ENCODE measurements at places on chromosomes 1 and 21.

- no peak for DNase-seq
Observed at GRCh38 chr1:54243022-54243421, 43.1 kb downstream of the MRPL37 start.

- DNase-seq, result peak; percentile 17
Observed at GRCh38 chr1:46488343-46489168, 1.1 kb upstream of the DMBX1 start.

DNA sequence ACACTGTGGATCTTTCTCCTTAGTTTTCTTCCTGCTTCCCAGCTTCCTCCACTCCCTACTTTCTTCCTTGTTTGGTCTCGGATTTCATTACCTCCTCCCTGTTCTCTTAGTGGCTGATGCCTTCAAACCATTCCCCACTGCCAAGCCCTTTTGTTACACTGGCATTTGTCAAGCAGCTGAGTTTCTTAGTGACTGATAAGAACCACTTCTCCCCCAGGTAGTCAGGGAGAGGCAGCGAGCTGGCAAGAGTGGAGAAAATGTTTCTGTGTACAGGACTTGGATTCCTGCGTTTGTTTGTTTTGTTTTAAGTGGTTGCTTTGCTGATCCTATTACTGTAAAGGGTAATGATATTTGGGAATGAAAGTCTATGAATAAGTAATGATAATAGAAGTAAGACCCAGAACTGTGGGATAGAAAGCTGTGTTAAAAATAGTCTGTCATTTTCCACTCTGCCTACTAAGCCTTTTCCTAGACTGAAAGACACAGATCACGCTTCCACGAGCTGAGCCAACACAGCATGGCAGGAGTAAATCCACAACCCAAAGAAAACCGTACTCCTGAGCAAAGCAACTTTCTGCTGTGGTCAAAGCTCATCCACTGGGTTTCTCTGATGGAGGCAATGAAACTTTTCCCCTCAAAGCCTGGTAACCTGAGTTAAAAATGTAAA lies 10.1 kb upstream of the SERTAD4 start:
- DNase-seq, result no peak

GRCh38 chr1:62732331-62732730 lies 44.1 kb upstream of the DOCK7 start:
- no peak for DNase-seq

GRCh38 chr1:105337420-105337819 lies 1587.7 kb downstream of the AMY1C start:
- no peak for DNase-seq

- DNase-seq, result no peak
Observed at GRCh38 chr21:16239659-16240265, 510.0 kb downstream of the USP25 start.

DNA sequence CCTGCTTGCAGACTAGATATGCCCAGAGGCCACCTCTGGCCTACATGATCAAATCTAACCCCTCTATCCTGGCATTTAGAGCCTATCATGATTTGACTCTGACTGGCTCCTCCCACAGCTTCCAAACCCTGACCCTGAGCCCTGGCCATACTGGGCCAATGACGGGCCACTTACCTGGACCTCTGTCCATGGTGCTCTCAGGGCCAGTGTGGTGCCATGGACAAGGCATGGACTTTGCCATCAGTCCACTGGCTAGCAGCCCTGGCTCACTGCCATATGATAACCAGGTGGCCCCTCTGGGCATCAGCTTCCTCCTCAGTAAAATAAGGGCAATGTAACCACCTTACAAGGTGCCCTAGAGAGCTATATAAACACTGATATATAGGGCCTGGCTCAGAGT lies 713.4 kb downstream of the PTPRU start:
- no peak for DNase-seq

DNA sequence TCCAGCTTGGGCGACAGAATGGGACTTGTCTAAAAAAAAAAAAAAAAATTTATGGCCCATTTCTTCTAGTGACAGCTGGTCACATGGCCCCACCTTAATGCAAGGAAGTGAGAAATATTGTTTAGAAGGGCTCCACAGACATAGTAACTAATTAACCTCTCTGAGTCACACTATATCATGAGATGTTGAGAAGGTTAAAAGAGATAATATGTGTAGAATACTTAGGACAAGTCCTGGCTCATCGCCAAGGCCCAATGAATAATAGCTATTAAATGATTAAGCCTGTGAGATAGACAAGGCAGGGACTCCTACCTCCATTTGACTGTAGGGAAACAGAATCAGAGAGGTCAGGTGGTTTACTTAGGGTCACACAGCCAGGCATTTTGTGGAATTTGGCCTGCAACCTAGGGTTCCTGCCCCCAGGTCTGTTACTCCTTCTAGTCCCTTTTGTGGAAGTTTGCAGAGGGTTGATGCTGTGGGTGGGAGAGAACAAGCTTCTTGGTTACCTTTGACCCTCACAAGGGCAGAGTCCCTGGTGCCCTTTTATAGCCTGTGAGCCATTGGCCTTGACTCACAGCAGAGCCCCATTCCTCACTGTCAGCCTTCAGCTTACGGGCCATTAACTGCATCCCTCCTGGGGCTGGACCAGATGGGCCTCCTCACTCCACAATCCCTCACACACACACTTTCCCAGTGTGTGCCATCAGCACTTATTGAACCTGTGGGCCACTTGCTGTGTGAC lies 48.5 kb downstream of the OPRD1 start:
- DNase-seq, result no peak

DNA sequence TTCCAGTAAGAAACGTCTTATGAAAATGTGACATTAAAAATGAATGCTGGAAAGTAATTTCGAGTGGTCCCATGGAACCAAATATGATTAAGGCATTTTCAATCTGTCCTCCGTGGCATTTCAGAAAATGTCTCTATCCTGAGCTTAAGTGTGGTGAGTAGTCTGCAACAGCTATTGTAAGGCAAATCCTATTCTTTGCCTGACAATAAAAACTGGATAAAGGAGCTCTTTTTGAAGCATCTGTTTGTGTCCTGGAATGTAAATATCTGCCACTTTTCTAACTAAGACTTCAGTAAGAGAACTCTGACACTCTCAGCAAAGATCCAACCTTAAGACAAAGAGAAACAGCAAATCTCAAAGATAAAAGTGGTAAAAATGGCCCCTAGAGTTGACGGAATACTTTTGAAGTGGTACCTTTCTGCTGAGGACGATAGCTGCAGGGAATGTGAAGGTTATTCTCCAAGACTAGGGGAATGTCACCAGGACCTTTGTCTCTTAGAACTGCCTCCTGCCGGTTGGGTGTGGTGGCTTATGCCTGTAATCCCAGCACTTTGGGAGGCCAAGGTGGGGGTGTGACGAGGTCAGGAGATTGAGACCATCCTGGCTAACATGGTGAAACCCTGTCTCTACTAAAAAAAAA lies 486.7 kb upstream of the ZP4 start:
- no peak for DNase-seq

- DNase-seq, result no peak
Observed at GRCh38 chr1:112257043-112257835, 138.8 kb upstream of the CTTNBP2NL start.

GRCh38 chr1:178374016-178374415 lies 122.7 kb downstream of the CLEC20A start:
- DNase-seq, result no peak

GRCh38 chr1:19250629-19251304 lies 557 bp downstream of the EMC1 start:
- DNase-seq, result no peak

- DNase-seq, result peak; percentile 55
Observed at GRCh38 chr21:39314143-39315027, 953 bp upstream of the BRWD1 start.

DNA sequence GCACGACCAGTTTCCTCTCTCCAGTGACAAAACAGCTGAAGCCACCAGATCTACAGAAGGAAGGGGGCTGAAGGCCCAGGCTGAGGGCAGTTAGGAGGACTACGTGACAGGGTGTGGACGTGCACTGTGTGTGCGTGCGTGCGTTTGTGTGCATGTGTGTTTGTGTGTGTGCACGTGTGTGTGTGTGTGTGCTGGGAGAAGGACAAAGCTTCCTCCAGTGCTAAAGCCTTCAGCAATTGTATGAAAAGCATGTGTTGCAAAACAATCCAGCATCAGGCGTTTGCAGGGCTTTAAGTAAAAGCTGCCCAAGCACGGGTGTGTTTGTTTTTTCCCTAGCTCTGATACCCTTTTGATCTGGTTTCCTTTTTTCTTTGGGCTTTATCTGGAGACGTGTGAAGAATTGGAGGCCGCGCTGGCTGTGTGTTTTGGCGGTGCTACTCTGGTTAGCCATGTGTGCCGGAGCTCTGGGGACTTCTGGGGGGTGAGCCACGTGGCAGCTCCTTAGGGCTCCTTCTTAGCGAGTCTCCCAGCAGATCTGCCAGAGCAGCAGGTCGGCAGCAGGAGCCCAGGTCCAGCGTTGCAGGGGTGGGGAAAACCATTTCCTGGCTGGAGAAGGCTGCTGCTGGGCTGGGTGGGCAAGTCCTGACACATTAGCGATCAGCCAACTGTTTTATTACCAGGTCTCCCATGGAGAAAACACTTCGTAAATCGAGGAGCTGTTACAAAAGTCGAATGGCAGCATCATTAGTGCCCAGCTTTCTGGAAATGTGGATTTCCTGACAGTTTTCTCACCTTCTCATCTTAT lies 73.4 kb downstream of the UCK2 start:
- DNase-seq, result no peak

DNA sequence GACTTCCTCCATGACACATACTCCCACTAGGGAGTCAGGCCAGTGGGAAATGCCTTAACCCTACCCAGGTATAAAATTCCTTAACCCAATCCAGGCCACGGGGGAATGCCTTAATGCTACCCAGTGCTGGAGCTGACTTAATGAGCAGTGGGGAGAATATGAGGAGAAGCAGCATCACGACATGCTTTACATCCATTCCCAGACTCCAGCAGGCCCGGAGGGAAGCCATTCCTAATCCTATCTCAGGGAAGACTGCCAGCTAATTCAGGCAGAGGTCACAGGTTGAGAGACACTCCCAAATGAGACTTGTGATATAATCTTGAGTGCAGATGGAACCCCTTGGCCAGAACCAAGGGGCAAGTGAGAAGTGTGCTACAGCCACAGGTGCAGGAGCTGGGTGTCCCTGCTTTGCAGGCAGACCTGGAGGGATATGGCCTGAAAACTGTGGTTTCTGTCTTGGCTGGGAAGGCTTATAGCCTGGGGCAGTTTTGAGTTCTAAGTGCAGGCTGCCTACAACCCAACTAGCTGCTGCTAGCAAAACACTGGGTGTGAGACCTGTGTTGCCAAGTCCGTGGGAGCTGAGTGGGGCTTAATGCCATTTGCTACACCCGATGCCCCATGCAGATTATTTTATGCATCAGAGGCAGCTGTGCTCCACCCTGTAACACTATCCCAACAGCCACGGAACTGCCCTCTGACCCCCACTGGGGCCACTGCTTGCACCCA lies 45.1 kb upstream of the GUCA2A start:
- DNase-seq, result no peak

- no peak for DNase-seq
Observed at GRCh38 chr1:235324296-235324695, 3.7 kb downstream of the ARID4B start.

GRCh38 chr1:185670187-185670627 lies 64.0 kb upstream of the HMCN1 start:
- DNase-seq, result no peak

DNA sequence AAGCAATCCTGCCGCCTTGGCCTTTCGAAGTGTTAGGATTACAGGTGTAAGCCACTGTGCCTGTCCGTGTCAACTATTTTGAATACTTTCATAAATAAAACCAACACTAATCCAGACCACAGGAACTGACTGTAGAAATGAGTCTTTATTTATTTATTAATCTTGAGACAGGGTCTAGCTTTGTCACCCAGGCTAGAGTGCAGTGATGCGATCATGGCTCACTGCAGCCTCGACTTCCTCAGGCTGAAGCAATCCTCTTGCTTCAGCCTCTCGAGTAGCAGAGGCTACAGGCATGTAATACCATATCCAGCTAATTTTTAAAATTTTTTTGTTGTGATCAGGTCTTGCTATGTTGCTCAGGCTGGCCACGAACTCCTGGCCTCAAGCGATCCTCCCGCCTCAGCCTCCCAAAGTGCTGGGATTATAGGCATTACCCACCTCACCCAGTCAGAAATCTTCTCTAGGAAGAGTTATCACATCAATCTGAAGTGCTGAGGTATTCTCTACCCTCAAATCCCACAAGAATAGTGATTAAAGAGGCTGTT lies 21.7 kb upstream of the CPLANE2 start:
- DNase-seq, result no peak

DNA sequence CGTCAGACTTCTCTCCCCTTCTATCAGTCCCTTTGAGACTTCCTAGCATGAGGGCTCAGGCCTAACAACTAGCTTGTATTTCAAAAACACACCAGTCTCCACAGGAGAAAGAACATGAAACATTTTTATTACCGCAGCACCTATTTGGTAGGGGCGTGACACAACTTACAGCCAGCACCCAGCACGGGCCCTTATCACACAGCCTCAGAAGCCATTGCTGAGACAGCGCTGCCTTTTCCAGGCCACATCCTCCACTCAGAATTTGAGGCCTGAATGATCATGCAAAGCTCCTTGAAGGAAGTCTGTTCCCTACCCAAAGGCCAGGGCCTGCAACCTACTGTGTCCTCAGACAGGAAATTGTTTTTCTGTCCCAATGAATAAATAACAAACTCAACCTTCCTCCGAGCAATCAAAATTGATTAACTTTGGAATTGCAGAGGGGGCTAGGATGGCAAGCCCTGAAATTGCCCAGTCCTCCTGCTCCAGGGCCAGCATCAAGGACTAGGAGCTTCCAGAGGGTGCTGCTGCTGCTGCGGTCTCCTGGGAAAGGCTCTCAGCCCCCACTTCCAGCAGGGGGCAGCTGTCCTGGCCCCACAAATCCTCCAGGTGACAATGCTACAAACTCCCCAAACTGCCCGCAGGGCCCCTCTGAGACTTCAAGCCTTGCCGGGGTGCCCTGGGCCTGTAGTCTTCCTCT lies 94.3 kb upstream of the GALNT2 start:
- DNase-seq, result no peak

- peak; percentile 16 for DNase-seq
Observed at GRCh38 chr1:31663622-31664452, 19.2 kb upstream of the PEF1 start.

DNA sequence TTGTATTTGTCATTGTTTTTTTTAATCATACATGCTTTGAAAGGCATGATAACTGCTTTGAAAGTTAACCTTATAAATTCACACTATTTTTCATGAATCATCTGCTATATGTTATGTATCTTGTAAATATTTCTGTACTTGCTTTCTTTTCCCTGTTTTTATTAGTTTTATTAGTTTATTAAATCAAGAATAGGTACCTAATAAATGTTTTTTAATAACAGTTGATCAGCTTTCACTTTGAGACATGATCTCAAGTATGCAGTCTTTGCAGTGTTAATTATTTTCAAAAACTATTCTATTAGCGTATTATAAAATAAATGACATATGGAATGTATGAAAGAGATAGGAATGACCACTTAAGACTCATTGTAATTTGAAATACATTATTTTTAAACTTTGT lies 110.8 kb upstream of the TENT5C start:
- no peak for DNase-seq

GRCh38 chr1:239817801-239818200 lies 273.9 kb upstream of the FMN2 start:
- no peak for DNase-seq

GRCh38 chr1:44114098-44114497 lies 4.5 kb upstream of the KLF17 start:
- no peak for DNase-seq

GRCh38 chr1:181485287-181486097 lies 2.2 kb downstream of the CACNA1E start:
- no peak for DNase-seq

Data from NK-92 treated with Interleukin-12 subunit alpha and Interleukin-12 subunit beta, amount 100 ng/mL, for 24 hours (cell line).